ENCODE measurements at places on chromosomes 2 and 18.

DNA sequence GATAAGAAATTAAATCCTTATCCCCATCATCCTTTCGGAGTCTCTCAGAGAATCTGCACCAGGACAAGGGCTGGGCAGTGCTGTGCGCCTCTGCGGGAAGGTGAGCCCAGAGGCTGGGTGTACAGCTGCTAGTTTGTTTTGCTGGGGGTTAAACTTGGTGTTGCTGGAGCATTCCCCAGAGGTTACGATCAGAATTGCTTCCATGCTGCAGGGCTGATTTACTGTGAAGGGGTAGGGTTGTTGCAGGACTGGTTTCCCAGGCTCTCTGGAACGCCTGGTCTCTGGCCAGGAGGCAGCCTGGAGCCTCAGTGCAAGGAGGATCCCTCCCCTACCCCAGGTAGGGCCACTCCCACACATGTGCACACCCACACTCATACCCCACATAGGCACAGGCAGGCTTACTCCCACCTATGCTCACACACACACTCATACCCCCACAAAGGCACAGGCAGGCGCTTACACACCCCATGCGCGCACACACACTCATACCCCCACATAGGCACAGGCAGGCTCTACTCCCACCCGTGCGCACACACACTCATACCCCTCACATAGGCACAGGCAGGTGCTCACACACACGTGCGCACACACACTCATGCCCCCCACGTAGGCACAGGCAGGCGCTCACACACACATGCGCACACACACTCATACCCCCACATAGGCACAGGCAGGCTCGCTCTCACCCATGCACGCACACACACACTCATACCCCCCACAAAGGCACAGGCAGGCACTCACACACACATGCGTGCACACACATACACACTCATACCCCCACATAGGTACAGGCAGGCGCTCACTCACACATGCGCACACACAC, 11.3 kb downstream of the CNNM4 start:
- DNase-seq = no peak

DNA sequence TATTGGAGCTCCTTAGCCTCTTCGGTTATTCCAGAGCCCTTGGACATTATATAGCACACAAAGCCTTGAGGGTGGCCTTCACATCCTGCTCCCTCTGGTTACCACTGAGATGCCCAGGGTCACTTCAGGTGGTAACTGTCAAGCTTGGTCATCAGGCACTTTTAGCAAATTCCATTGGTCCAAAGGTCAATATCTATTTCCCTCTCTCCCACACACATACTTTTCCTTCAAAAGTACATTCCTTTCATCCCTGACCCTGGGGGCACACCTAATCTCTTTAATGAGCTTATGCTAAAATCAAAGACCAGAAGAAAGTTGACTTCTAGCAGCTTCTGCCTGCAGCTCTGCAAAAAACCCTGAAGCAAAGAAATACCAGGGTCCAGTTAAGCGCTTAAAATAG, 172.0 kb upstream of the NRP2 start:
- no peak for DNase-seq

DNA sequence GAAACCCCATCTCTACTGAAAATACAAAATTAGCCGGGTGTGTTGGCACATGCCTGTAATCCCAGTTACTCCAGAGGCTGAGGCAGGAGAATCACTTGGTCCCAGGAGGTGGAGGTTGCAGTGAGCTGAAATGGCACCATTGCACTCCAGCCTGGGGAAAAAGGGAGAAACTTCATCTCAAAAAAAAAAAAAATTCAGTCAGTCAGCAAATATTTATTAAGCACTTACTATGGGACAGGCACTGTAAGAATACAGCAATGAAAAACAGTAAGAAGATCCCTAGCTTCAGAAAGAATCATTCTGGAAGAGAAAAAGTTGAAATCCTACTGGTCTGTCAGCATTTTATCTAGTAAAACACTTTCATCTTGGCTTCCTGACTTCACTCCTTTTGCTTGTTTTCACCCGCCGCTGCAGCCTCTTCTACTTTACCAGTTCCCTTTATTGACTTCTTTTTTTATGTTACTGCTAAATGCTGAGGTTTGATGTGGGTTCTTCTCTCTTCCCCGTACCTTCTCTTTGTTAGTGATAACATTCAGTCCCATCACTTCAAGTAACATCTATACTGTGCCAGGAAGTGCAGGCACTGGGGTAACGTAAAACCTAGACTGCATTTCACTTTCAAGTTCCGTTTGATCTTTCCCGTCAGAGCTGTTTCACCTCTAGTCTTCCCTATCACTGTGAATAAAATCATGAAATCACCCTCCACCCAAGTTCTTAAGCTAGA, 10.8 kb upstream of the TAF4B start:
- DNase-seq = peak; percentile 11

- no peak for DNase-seq
Observed at GRCh38 chr2:45340318-45340717, 270.7 kb downstream of the SRBD1 start.

DNA sequence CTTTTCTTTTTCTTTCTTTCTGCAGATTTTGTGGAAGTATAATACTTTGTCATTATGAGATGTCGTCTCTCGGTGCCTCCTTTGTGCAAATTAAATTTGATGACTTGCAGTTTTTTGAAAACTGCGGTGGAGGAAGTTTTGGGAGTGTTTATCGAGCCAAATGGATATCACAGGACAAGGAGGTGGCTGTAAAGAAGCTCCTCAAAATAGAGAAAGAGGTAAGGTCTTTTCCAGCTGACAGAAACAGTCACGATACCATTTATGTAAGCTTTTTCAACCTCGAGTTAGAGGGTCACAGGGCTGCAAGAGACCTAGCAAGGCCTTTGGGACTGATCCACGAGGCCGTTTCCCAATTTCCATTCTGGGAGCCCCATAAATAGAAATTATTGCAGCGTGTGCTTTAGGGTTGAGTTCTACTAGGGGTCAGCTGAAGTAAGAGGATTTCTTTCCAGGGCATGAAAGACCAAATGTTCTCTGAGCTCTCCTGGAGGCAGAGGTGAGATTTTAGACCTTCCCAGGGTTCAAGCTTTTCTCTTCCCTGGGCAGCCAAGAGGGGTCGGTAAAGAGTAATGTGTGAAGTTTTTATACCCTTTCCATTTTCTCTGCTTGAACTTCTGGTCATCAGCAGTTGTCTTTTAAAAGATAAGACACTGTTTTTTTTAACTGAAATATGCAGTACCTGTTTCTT, 15.5 kb downstream of the MAP3K20 start:
- no peak for DNase-seq

- DNase-seq = no peak
Observed at GRCh38 chr2:67904966-67905365, 157.8 kb downstream of the C1D start.

- DNase-seq = no peak
Observed at GRCh38 chr2:160909781-160910242, 250.4 kb upstream of the TANK start.

GRCh38 chr2:128449226-128450061, 130.8 kb upstream of the HS6ST1 start:
- DNase-seq = no peak

DNA sequence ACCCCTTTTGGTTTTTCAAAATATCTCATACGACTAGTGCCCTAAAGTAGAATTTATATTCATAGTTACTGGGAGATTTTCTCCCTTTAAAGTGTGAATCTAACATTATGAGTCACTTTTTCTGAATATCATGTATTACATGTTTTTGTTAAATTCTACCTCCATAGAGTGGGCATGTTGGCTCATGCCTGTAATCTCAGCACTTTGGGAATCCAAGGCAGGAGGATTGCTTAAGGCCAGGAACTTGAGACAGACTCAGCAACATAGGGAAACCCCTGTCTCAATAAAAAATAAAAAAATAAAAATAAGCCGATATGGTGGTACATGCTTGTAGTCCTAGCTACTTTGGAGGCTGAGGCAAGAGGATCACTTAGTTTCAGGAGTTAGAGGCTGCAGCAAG, 45.3 kb upstream of the UNC80 start:
- DNase-seq = no peak

GRCh38 chr2:112165296-112165695, 27.1 kb downstream of the FBLN7 start:
- DNase-seq = no peak

DNA sequence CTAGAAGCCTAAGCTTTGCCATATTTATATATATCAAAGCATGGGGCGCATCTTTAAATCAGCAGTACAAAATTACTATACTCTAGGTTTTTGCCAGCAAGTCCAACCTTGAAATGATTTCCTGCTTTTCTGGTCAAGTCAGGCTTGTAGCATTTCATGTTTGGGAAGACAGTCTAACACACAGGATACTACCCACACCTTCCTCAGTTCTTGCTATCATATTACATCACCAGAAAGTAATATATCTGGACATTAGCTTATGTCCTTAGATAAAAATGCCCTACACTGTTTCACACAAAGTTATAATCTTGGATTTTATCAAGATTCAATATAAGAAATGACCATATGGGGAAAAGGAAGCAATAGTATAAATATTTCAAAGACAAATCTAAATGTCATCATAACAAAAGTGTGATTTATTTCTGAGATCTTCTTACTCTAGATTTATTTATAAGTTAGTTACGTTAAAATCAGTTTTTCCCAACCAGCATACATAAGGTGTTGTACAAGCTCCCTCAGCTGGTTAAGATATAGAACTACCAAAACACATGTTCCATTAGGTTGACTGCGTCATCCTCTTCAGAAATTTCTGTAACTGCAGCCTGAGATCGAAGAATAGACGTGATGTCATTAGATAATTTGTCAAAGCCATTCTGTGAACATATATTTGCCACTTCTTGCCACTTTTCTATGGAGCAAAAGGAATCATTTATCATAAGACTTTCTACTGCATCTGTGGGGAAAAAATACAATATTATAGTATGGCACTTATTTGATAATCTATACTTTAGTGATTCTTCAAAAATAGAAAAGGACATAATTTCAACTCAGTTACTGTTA, 56.6 kb downstream of the CLHC1 start:
- peak; percentile 49 for DNase-seq

DNA sequence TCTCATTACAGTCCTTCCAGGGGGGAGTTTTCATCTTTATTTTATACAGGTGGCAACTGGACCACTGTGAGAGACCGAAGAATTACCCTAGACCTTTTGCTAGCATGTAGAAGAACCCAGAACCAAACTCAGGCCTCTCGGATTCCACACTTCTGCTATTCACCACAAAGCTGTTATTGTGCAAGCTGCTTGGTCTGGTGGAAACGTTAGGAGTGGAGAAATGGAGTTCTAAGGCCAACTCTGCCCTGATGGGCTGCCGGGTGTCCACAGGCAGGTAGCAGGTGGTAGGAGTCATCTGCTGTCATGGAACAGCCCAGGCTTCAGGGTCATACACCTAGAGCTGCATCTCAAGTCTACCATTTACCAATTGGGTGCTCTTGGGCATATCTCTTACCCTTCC, 218.8 kb downstream of the BCL11A start:
- DNase-seq = peak; percentile 46

GRCh38 chr2:47782671-47783485, at the start of gene MSH6:
MSH6 (plus strand) TSS chr2:47783145; CDS start chr2:47783234, 89 bp downstream.
- peak; percentile 97 for DNase-seq
